ENCODE measurements at places on chromosomes 5 and 9. TPM values are rescaled to one million over a fixed set of nuclear protein-coding genes. Genes with fewer than 3 reads are reported as not detected.
A peak's percentile ranks its signal among the peaks of the same experiment; 100 is the strongest.

DNA sequence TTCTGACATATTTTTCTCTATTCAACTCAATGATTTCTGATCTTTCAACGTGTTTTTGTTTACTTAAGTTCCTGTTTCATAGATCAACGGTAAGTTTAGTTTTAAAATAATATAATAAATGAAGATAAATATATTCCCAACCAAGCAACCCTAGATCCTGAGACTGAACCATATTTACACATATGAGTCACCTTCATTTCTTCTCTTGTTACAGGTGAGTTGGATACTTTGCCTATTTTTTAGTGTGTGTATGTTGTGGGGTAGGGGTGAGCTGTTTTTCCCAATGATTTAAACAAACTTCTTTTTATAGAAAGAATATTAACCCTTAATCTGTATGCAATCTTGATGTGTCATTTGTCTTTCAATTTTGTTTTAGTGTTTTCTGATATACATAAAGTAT lies 186.9 kb downstream of the MCTP1 start:
- H3K4me1 ChIP-seq, result no peaks in the 10 kb centered on the region
- H3K27me3 ChIP-seq, result peaks cover 2% of the 10 kb centered on the region
- H3K4me3 ChIP-seq, result no peak overlapping the region
- H3K36me3 ChIP-seq, result no peaks in the 10 kb centered on the region

- DNase-seq, result no peak
- H3K36me3 ChIP-seq, result no peaks in the 10 kb centered on the region
- H3K27ac ChIP-seq, result no peak overlapping the region
- H3K4me3 ChIP-seq, result no peak overlapping the region
- H3K27me3 ChIP-seq, result peaks cover 1% of the 10 kb centered on the region
Measured at GRCh38 chr5:53239301-53239990, 129.9 kb upstream of the MOCS2 start.

The RAB24 gene
- polyA plus RNA-seq, result 45.8 TPM

- no peak overlapping the region for H3K27ac ChIP-seq
- H3K36me3 ChIP-seq, result no peaks in the 10 kb centered on the region
- no peak overlapping the region for H3K4me3 ChIP-seq
- peaks cover 5% of the 10 kb centered on the region for H3K4me1 ChIP-seq
Measured at GRCh38 chr5:3852161-3852916, 256.7 kb downstream of the IRX1 start.

The LRRTM2 gene
- not detected for polyA plus RNA-seq

The LIFR gene
- not detected for polyA plus RNA-seq

The PDE6A gene
- polyA plus RNA-seq, result not detected

GRCh38 chr5:54146916-54147315 lies 163.5 kb downstream of the ARL15 start:
- no peak for DNase-seq
- H3K4me1 ChIP-seq, result no peaks in the 10 kb centered on the region
- no peak overlapping the region for H3K27ac ChIP-seq
- no peaks in the 10 kb centered on the region for H3K27me3 ChIP-seq
- no peaks in the 10 kb centered on the region for H3K36me3 ChIP-seq

DNA sequence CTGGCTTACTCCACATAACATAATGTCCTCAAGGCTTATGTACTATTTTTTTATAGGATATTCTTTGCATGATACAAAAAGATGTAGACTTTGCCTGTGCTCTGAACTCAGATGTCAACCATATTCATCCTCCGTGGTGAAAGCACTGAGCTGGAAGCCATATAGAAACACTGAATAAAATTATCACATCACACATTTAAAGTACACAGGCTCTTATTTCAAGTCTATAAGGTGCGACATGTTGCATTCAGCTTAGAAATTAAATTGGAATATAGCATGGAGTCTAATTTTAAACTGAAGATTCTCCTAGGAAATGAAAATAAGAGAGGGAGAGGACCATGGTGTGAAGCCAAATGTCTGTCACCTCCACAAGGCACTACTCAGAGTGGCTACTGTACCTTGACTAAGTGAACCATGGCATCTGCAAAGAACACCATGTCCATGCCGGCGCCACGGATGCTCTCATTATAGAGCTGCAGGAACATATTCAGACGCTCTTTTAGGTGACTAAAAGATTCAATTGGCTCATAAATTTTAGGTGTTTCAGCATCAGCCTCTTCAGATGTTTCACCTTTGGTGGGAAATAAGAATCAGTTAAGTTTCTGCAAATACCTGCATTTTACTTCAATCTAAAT lies 158.6 kb downstream of the DNAH5 start:
- H3K4me3 ChIP-seq, result no peak overlapping the region
- H3K27ac ChIP-seq, result no peak overlapping the region

DNA sequence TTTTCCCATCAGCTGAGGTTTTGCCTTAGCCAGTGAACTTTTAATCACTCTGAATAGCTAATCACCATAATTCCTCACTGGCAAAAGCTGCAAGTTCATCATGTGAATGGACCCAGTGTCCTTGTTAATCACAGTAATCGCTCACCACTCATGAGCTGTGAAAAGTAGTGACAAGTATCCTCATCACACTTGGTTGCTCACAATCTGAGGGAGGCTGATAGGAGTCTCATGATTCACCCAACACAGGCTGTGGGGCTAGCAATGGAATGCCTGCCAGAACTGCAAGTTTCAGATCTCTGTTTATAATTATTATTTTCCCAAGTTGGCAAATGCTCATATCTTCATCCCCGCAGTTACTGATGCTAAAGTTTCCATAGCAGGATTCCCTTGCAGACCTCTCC lies 467.2 kb downstream of the KIF4B start:
- no peaks in the 10 kb centered on the region for H3K27me3 ChIP-seq
- no peak overlapping the region for H3K4me3 ChIP-seq
- no peaks in the 10 kb centered on the region for H3K36me3 ChIP-seq
- no peaks in the 10 kb centered on the region for H3K4me1 ChIP-seq
- no peak overlapping the region for H3K27ac ChIP-seq

- H3K27ac ChIP-seq, result no peak overlapping the region
- no peaks in the 10 kb centered on the region for H3K4me1 ChIP-seq
- no peaks in the 10 kb centered on the region for H3K27me3 ChIP-seq
Measured at GRCh38 chr9:105978336-105978735, 284.0 kb downstream of the TMEM38B start.

The CD14 gene
- 5.3 TPM for polyA plus RNA-seq

GRCh38 chr9:108469654-108470053 lies 386.1 kb downstream of the ACTL7B start:
- DNase-seq, result no peak
- H3K27me3 ChIP-seq, result no peaks in the 10 kb centered on the region
- no peak overlapping the region for H3K4me3 ChIP-seq

DNA sequence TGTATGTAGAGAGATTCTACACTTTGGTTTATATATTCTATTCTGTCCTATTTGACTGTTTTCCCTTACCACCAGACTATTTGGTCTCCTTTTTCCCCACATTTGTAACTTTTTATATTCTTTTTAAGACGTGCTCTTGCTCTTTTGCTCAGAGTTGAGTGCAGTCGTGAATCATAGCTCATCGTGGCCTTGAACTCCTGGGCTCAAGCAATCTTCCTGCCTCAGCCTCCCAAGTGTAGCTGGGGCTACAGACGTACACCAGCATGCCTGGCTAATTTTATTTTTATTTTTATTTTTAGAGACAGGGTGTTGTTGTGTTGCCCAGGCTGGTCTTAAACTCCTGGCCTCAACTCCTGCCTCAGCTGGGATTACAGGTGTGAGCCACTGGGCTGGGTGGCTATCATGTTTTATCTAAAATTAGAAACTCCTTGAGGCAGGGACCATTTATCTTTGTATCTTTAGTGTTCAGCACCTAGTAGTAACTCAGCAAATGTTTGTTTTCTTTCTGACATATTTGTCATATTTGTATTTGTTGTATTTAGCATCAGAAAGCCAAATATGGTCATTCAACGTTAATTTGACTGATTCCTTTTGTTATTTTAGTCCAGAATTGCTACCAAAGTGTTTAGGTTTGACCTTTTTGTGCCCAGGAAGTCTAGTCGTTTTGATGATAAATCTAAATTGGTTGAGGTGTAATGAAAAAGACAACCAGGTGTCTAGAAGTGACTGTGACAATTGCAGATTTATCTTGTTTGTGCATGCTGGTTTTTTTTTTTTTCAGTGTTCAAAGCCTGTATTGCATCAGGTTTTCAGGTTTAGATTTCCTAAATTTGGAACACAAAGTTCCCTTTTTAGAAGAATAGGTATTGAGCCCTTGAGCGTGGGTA lies 44.3 kb downstream of the ERBIN start:
- H3K36me3 ChIP-seq, result no peaks in the 10 kb centered on the region
- H3K4me3 ChIP-seq, result peak overlapping the region; percentile 55
- H3K27ac ChIP-seq, result peak overlapping the region; percentile 71
- no peaks in the 10 kb centered on the region for H3K27me3 ChIP-seq
- no peak for DNase-seq

DNA sequence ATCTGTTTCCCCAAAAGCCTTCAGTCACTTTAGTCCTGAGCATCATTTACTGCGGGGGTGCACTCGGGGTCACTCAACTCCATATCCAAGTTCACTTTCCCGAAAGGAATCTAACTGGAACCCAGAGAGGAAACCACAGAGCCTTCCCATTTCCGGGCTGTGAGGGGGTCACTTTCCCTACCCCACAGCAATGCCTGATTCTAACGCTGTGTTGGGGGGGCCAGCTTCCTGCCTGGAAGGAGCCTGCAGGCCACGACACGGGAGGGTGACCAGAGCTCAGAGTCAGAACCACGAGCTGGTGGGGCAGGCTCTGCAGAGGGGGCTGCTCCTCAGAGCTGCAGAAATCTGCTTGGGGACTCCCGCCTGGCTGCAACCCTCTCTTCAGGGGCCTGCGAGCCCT lies 20.3 kb downstream of the BRD9 start:
- H3K4me3 ChIP-seq, result no peak overlapping the region
- H3K4me1 ChIP-seq, result peaks cover 2% of the 10 kb centered on the region
- DNase-seq, result no peak

The MAMDC2 gene
- 0.81 TPM for polyA plus RNA-seq

GRCh38 chr5:122154910-122155309 lies 25.6 kb downstream of the ZNF474 start:
- H3K36me3 ChIP-seq, result no peaks in the 10 kb centered on the region
- DNase-seq, result no peak
- H3K4me1 ChIP-seq, result no peaks in the 10 kb centered on the region
- H3K27me3 ChIP-seq, result no peaks in the 10 kb centered on the region

The OBP2B gene
- polyA plus RNA-seq, result not detected

GRCh38 chr9:127448112-127448805 lies 2.9 kb downstream of the RPL12 start:
- peaks cover 14% of the 10 kb centered on the region for H3K36me3 ChIP-seq
- H3K4me3 ChIP-seq, result peak overlapping the region; percentile 55
- DNase-seq, result no peak
- H3K27me3 ChIP-seq, result peaks cover 13% of the 10 kb centered on the region
- peak overlapping the region; percentile 71 for H3K27ac ChIP-seq

DNA sequence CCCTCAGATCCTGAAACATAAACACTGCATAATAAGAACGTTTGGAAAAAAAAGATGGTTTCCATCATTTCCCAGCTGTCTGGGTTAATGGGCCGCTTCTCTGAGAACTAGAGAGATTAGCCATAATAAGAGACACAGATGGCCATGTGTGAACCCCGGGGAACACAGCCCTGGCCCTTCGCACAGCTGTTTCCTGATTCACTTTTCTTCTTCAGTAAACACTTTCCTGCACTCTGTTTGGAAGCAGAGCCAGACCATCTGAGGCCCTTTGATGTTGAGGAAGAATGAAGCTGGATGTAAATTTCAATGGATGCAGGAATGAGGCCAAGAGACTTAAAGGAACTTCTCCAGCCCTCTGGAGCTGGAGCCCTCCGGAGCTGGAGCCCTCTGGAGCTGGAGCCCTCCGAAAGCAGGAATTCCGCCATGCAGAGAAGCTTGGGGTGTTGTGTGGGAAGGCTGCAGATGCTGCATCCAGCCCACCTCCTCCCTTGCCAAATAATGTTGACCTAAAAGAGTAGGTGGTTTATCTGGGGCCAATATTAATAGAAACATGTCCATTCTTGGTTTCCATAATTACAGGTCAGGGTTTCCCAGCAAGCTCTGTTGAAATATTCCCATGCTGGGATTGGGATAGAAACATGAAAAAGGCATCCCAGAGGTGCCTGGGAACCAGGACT lies 218.9 kb downstream of the NXNL2 start:
- no peak for DNase-seq
- H3K36me3 ChIP-seq, result no peaks in the 10 kb centered on the region
- no peak overlapping the region for H3K4me3 ChIP-seq
- H3K27ac ChIP-seq, result no peak overlapping the region

GRCh38 chr5:123391009-123391408 lies 32.2 kb downstream of the CEP120 start:
- no peak for DNase-seq
- no peaks in the 10 kb centered on the region for H3K27me3 ChIP-seq
- no peaks in the 10 kb centered on the region for H3K4me1 ChIP-seq
- H3K27ac ChIP-seq, result no peak overlapping the region
- H3K36me3 ChIP-seq, result peaks cover 21% of the 10 kb centered on the region

GRCh38 chr9:123998970-123999621 lies 12.5 kb upstream of the LHX2 start:
- peaks cover 33% of the 10 kb centered on the region for H3K4me1 ChIP-seq
- DNase-seq, result no peak
- no peaks in the 10 kb centered on the region for H3K36me3 ChIP-seq
- H3K4me3 ChIP-seq, result peak overlapping the region; percentile 85
- H3K27ac ChIP-seq, result no peak overlapping the region

- H3K27ac ChIP-seq, result no peak overlapping the region
- DNase-seq, result no peak
- H3K4me3 ChIP-seq, result no peak overlapping the region
- H3K27me3 ChIP-seq, result peaks cover 21% of the 10 kb centered on the region
Measured at GRCh38 chr9:97848215-97848479, 4.9 kb upstream of the FOXE1 start.

The TRIO gene
- polyA plus RNA-seq, result 1.2 TPM

DNA sequence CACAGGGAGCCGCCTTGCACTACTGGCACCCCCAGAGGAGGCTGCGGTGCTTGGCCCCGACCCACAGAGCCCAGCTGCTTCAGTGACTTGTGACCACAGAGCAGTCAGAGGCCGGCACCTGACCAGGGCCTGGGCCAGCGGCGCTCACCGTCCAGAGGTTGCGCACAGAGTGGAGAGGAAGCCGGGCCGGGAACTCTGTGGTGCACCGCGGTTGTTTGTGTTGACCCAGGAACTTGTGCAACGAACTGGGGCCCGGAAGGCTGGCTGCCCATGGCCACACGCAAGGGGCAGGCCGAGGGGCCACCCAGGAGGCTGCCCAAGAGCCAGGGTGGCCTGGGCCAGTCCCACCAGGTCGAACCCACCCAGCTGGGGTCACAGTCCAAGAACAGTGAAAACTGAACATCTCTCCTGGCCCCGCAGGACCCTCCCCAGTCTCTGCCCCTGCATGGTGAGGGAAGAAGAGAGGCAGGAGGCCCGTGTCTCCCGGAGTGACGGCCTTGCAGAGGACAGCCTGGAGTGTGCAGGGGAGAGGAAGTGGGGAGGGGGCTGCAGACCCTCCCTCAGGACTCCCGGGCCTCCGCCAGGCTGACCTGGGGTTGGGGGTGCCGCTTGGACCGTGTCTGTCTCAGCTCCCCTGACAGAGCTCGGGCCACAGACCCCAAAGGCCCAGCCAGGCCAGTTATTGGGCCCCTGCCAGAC lies 42.8 kb upstream of the EGFL7 start:
- peak overlapping the region; percentile 96 for H3K27ac ChIP-seq
- peaks cover 45% of the 10 kb centered on the region for H3K4me1 ChIP-seq
- H3K4me3 ChIP-seq, result peak overlapping the region; percentile 81

GRCh38 chr5:150137997-150138396 lies 17.6 kb downstream of the PDGFRB start:
- H3K4me3 ChIP-seq, result no peak overlapping the region
- H3K36me3 ChIP-seq, result peaks cover 9% of the 10 kb centered on the region
- no peaks in the 10 kb centered on the region for H3K27me3 ChIP-seq
- DNase-seq, result no peak
- H3K27ac ChIP-seq, result no peak overlapping the region
- H3K4me1 ChIP-seq, result peaks cover 4% of the 10 kb centered on the region

The OGN gene
- not detected for polyA plus RNA-seq

Measured in immature natural killer cell (primary cell).